NCI-H187 treated with DMSO at 0.1 percent for 48 hours (cell line): ENCODE measurements at places on chromosomes 2 and 18.
A peak's percentile ranks its signal among the peaks of the same experiment; 100 is the strongest.

- peak; percentile 97 for DNase-seq
These were observed 20.1 kb upstream of the TTC39C start for GRCh38 chr18:23994361-23994902.

DNA sequence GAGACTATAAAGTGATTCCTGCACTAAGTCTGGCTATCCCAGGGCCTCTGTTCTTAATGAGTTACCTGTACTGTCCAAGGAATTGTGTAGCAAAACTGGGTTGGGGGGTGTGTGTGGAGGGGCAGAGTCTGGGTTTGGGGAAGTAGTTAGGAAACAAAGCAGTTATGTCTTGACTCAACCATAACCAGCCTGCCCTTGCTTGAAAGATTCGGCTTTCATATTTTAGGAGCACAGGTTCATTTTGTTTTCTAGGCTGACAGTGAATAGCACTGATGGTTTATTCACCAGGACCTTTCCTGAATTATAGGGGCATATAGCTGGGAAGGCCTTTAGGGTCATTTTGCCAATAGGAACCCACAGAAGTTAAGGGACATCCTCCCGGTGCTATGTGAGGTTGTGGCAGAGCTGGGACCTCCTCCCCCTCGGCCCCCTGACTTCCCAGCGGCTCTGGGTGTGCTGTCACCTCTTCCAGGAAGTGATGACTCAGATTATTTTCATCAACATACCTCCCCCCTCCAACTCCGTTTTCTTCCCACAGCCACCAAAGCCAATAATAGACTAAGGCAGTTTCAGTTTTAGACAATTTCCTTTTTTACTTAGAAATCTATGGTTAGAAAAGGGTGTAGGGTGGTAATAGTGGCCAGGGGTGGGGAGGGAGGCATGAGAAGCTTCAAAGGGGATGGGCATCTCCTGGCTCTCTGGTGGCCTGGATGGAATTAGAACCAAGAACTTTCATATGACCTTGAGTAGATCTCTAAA, 44.8 kb downstream of the SETBP1 start:
- DNase-seq = no peak

GRCh38 chr2:207048416-207048815, 109.1 kb downstream of the CPO start:
- no peak for DNase-seq

GRCh38 chr18:57666818-57667497, 45.3 kb upstream of the NARS1 start:
- no peak for DNase-seq

DNA sequence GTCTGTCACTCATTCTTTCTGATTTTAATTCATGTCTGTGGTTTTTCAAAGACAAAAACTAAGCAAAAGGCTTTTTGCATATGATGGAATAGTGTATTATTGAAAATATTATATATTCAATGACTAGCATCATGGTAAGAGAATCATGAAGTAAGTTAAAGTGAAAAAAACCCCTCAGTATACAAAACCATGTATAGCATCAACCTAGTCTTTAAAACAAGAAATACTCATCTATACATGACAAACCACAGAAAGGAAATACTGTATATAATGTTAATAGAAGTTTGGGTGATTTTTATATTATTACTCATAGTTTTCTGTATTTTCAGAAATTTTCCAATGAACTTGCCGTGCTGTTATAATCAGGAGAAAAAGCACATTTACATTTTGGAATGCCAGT, 38.0 kb upstream of the ODC1 start:
- no peak for DNase-seq

GRCh38 chr2:8646731-8647461, 35.0 kb upstream of the ID2 start:
- no peak for DNase-seq

DNA sequence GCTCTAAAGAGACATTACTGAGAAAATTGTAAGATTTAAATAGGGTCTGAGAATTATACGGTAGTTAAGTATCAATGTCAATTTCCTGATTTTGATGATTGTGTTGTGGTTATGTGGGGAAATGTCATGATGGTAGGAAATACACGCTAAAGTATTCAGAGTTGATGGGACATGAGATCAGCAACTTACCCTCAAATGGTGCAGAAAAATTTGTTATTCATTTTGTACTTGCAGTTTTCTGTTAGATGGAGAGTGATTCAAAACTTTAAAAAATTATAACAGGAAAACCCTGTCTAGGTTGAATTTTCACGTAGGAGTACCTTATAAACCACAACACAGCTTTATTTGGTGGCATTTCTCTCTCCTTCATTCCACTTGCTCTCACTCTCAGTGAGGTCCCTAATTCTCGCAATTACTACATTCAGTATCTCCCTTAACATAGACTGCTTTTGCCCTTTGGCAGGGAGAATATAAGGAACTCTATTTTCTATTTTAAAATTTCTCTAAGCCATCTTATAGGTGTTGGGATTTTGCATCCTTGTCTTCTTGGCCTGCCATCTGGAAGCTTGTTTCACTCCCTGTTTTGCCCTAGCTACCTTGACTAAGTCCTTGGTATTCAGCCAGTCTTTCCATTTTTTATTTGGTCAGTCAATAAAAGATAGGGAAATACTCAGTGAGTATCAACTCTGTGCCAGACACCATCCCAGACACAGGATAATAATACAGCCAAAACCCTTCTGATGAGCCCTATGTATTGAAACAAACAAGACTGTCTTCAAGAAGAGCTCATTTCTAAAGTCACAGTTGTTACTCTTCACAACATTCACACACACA, 550.6 kb upstream of the ACVR2A start:
- no peak for DNase-seq

GRCh38 chr2:237818066-237818473, 19.5 kb downstream of the RBM44 start:
- DNase-seq = no peak

DNA sequence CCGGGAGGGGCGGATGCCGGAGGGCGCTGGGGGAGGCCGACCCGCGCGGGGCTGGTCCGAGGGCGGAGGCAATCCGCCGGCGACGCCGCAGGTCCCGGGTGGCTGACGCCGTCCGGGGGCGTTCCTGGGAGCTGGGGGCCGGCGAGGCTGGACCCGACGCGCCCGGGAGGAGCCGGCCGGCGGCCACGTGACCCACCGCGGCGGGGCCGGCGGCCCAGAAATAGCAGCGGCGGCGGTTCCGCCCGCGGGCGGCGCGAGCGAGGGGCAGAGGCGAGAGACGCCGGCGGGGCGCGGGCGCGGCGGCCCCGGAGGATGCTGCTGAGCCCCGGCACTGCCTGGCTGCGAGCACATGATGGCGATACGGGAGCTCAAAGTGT, at the start of gene RAB31:
RAB31 (plus strand) TSS at position 245 of the 377 bp plus-strand sequence; CDS start at position 350, 105 bp downstream.
- no peak for DNase-seq

DNA sequence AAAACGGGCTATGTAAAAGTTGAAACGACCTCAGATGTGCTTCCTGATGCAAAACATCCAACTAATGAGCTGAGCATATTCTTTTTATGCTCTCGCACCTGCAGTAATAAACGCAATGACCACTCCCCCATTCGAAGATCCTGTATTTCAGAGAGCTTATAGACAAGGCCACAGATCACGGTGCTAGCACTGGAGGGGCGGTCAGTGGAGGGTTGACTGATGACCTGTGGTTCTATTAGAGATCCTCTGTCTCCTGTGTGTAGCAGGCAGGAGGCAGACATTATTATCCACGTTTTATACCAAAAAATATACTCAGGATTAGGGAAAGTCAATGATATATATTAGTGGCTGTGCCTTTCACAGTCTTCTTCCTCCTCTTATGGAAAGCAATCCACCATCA, 457.0 kb downstream of the CNTNAP5 start:
- DNase-seq = no peak

- DNase-seq = no peak
These were observed 284.2 kb downstream of the CAMKMT start for GRCh38 chr2:44645937-44646336.

DNA sequence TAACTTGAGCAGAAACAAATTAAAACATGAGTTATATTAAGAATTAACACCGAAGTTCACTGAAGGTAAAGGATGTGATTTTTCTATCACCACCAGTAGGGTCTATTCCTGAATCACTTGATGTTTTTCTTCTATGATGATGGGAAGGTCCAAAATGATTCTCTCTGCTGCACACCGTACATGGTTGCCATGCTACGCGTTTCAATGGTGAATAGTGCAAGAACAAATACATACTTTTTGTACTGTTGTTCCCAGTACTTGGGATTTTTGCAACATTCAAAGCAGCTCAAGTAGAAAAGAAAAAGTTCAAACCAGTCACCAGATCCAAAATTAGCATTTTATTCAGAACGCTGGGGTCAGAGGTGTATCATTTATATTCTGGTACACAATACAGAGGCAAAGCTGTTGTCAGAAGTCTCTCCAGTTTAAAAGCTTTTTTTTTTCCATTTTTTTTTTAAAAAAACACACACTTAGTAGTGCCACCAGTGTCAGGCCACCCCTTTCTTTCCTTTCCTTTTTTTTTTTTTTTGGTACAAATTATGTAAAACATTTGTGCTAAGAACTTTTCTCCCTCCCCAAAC, 226.2 kb downstream of the CDH2 start:
- DNase-seq = no peak

DNA sequence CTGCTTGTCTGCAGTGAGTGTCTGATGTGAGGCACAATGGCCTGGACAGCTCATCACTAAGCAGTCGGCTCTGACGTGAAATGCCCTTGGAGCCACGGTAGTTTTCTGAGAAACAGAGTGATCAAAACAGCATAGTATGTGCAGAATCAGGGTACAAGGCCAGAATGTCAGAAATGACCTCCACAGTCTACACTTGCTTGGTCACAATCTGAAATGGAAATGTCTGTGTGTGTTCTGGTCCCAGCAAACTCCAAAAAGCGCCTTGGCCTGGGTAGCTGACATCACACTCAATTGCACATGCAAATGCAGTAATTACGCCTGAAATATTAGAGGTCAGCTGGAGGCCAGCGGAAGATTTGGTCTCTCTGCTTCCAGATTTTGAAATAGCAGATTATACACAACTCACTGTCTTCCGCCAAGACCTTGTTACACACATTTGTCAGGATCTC, 95.4 kb downstream of the CTAGE1 start:
- no peak for DNase-seq

DNA sequence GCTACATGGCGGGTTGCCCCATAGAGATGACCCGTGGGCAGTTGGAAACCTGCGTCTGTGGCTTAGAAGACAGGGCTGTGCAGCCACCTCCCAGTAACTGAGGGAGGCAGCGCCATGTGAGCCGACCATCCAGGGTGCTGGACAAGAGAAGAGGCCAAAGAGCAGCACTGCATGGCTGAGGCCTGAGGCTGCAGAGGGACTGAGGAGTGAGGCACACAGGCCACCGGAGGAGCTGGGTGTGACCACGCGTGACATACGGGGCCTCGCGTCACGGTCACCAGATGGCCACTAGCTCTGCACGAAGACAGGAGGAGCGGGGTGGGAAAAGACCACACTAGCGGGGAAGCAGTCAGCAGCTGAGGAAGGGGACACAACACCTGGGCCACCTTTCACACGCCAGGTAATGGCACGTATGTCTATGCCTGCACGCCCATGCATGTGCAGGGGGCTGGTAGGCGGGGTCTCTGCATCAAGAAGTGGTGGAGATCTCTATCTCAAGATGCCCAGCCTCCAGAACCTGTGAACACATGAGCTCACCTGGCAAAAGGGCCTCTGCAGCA, 61.4 kb downstream of the NDUFA10 start:
- no peak for DNase-seq

DNA sequence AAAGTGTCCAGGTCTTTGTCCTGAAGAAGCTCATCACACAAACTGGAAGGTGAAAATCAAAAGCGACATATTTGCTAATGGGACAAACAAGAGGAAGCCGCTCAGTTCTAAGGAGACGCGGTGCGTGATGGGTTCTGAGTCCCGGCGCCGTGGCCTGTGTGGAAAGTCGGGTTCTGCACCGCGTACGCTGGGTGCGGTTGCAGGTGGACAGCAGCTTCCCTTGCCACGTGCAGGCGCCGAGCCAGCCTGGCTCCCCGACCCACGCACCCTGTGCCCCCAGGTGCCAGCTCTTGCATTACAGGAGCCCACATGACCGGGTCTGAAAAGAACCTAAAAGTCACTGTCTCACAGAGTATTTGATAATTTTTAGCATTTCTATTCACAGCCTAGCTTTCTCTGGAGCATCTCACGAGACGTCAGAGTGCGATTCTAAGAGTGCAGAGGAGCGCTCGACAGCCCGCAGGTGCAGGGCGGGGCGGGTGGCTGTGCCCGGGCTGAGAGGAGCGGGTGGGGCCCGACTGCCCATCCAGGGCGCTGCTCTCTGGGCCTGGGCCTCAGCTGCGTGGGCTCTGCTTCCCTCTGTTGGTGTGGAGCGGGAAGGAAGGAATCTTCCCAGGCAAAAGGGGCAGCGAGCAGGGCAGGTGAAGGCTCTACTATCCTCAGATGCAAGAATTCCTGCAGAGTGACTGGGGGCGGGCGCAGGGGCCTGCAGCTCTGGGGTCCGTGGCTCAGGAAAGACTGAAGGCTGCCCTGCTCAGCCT, 39.4 kb downstream of the MYT1L start:
- peak; percentile 46 for DNase-seq

- DNase-seq = no peak
These were observed 935.3 kb upstream of the KLHL29 start for GRCh38 chr2:22449696-22450095.

DNA sequence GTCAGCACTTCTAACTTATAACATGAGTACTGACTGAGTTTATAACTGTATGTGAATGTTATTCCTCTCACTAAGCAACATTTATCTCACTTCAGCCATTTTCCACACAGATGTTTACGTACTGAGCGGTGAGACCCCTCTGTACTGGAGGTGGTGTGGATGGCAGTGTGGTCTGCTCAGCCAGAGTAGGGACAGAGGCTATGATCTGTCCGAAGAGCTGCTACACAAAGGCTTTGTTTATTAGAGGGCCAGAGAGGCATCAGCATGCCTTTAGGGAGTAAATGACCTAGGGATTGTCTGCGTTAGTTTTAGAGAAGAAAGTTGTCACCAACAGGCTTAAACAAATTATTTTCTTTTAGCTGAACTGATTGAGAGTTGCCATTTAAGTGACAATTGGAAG, 23.2 kb upstream of the TACR1 start:
- DNase-seq = no peak

- DNase-seq = no peak
These were observed 593.2 kb upstream of the ZNF804A start for GRCh38 chr2:184004948-184005672.

GRCh38 chr2:75728614-75729419, 18.1 kb upstream of the GCFC2 start:
- no peak for DNase-seq

GRCh38 chr2:216991563-216991962, 131.7 kb upstream of the TNP1 start:
- DNase-seq = no peak

- no peak for DNase-seq
These were observed 1.5 kb downstream of the EPAS1 start for GRCh38 chr2:46298522-46299353.

- DNase-seq = no peak
These were observed 556.1 kb downstream of the CMPK2 start for GRCh38 chr2:6309415-6310255.

- DNase-seq = no peak
These were observed 43.2 kb upstream of the CAB39 start for GRCh38 chr2:230669386-230669950.

DNA sequence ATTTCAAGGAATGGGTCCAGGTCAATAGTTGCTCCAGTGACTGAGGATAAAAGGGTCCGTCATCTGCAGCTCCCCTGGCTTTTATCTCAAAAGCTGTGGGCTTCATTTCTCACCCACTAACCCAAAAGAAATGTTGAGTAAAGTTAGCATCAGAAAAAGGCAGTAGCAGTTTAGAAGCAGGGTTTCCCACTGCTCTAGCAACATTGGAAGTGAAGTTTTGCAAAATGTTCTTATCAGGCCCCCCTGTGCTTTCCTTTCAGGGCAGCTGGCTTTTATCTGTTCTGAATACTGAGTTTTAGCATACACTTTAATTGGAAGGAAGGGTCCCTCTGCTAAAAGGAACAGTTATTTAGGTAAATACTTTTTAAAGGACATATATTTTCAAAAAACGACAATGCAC, 296.2 kb upstream of the RAB12 start:
- no peak for DNase-seq

GRCh38 chr2:241355983-241356870, at the start of gene FARP2:
TSS of gene FARP2 (plus strand) at chr2:241356285. CDS start at chr2:241373108, 16,823 bp downstream.
- DNase-seq = peak; percentile 81
